ENCODE measurements at places on chromosomes 4 and X. TPM values are rescaled to one million over a fixed set of nuclear protein-coding genes. Genes with fewer than 3 reads are reported as not detected.

- no peak for DNase-seq
Observed at GRCh38 chrX:16466640-16467432, 183.1 kb upstream of the S100G start.

GRCh38 chr4:145154573-145154972 lies 25.8 kb downstream of the OTUD4 start:
- DNase-seq: no peak

GRCh38 chrX:28126886-28127285 lies 145.6 kb upstream of the DCAF8L1 start:
- DNase-seq: no peak

DNA sequence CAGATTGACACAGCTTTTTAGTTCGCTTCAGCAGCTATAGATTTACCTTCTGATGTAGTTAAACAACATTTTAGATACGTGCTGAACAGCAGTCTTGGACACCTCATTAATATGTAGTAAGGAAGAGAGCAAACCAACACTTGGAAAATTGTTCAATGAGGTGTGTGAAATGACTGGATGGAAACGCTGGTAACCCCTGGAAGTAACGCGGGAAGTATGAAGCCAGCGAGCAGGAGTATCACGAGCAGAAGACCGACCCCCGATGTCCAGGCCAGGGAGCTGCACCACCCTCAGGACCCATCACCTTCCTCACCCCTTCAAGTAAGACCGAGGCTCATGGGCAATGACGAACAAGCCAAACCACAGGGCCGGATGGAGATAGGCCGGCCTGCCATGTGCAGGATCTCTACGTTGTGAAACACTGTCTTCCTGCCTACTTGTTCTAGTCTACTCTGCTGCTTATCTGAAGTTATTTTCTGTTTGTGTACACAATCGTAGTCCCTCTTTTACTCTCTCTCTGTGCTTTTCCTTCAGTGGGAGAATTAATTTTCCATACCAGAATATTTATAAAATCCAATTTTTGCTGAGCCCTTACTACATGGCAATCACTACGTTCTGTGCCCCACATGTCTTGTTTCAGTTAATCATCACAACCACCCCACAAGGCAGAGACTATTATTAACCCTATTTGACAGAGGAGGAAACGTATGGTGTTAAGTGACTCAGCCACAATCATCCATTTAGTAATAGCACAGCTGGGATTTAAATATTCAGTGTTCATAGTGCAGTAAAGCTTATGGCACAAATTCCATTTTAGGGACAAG lies 221.7 kb downstream of the APBB2 start:
- peak; percentile 11 for DNase-seq

GRCh38 chr4:112531146-112531545 lies 15.2 kb upstream of the NEUROG2 start:
- DNase-seq: no peak

DNA sequence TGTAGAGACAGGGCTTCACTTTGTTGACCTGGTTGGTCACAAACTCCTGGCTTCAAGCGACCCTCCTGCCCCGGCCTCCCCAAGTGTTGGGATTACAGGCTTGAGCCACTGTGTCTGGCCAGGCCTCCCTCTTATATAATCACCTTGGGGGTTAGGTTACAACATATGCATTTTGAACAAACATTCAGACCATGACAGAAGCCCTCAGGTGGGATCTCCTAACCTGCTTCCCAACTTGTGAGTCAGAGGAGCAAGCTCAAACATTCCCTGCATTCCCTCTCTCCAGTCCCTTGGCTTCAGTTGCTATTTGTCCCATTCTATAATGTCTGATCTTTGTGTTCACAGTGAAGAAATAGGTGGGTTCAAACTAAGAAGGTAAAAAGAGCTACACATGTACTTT lies 76.5 kb upstream of the NRK start:
- DNase-seq: no peak

DNA sequence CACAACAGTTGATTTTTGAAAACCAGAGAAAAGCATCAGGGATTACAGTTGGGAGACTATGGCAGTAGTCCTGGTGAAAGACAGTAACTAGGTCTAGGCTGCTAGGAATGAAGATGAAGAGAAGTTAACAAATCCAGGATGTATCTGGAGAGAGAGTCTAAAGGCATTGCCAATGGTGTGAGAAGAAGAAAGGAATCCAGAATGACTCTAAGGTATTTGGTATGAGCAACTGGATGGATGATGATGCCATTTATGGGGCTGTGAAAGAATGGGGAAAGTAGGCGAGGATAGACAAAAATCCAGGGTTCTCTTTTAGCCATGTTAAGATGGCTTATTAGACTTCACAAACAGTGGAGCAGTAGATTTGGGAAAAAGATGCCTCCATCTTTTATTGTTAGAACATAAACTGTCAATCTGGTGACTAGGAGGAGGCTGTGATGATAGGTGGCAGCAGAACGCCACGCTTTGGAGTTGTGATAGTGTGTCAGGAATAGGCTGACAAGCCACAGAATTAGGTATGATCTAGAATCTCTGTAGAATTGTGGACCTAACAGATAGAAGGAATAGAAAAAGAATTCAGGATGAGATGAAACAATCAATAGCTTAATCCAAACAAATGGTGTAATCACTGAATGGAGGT lies 27.3 kb upstream of the JADE1 start:
- peak; percentile 66 for DNase-seq

- DNase-seq: no peak
Observed at GRCh38 chr4:173403051-173403450, 4.1 kb upstream of the SCRG1 start.

DNA sequence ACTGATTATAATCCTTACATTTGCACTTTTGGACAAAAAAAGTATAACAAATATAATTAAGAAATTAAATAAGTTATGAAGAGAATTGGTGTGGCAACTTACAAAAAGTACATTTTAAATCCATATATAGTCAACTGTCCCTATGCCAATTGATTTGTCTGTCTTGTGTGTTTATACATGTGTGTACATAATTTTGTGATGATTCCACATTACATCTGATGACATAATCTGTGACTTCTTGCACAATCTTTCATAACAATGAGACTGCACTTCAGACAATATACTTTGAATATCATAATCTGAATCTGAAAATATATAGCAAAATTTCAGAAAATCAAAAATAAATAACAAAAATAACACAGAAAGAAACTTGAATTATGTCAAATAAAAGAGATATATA lies 953.4 kb downstream of the FAT4 start:
- DNase-seq: no peak

GRCh38 chr4:15118292-15118691 lies 116.0 kb downstream of the CPEB2 start:
- no peak for DNase-seq

DNA sequence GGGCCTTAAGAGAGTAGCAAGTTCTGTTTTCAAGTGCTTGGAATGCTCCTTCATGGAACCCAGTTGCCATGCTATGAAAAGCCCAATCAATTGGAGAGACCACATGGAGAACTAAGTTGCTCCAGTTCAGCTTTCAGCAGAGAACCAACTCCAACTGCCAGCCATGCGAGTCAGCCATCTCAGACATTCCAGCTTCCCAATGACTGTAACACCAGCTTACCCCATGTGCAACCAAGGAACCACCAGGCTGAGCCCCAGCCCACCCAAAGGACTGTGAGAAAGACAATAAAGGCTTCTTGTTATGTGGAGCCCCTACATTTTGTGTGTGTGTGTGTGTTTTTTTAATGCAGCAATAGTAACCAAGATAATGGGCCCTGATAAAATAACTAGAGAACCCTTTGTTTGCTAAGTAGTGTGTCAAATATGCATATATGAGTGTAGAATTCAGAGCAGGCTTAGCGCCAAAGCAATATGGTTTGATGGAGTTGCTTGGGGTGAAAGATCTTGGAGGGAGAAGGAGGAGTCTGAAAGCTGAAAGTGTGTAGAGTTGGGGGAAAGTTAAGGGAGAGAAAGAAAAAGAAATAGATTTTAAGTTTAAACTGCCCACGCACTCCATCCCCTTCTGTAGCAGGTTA lies 35.0 kb upstream of the CCKAR start:
- no peak for DNase-seq

- no peak for DNase-seq
Observed at GRCh38 chrX:95040104-95040503, 1366.1 kb downstream of the FAM133A start.

DNA sequence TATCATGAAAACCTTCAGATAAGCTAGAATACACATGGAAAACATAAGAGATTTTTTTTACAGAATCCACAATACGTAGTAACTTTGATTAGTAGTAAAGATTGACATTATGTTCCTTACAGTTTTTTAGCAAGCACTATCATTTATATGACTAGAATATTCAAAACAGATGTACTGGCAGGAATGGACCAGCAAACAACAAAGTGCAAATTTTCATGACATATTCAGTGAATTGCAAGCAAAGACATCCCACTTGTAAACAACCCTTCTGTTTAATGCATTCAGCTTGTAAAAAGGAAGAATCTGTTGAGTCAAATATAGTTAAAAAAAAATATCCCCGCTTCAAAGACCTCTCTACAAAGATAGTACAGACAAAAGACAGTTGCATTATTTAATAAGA lies 403.7 kb upstream of the TRAM1L1 start:
- no peak for DNase-seq

GRCh38 chr4:122562449-122562848 lies 58.4 kb downstream of the IL21 start:
- no peak for DNase-seq

GRCh38 chr4:44422912-44423311 lies 25.7 kb downstream of the KCTD8 start:
- no peak for DNase-seq

DNA sequence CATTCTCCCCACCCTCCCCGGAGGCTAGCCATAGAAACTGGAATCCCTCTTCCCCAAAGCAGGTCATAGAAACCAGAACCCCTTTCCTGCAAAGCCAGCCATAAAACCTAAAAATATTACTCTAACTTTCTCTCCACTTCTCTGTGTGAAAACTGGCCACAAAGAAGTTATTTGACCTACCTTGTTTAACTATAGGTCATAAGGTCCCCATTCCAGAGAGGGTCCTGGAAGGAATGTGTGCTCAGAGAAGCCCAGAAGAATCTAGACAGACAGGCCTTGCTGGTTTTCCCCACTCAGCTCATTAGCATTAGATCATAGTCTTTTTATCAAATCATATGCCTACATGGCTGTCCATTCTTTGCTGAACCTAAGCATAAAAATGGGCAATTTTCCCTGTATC lies 52.8 kb upstream of the TEX13A start:
- no peak for DNase-seq

- DNase-seq: no peak
Observed at GRCh38 chr4:153936121-153936520, 147.2 kb upstream of the SFRP2 start.

DNA sequence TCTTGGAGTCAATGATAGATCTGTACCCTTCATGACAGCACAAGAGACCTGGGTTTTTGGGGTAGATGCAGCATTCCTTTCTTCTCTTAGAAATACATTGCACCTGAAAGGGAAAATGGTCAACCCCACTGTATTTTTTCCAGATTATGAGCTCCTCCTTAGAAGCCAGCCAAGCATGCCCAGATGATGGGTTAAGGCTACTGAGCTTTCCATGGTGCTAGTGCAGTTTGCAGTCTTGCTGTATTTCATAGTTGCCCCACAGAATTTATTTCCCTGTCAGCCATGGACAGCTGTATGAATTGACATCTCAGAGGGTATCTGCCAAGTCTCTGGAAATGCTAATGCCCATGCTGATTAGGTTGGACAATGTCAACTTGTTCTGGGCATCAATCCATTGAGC lies 73.7 kb upstream of the H2AZ1 start:
- no peak for DNase-seq

- no peak for DNase-seq
Observed at GRCh38 chr4:137956256-137956655, 285.9 kb downstream of the SLC7A11 start.

- no peak for DNase-seq
Observed at GRCh38 chrX:153408871-153409351, 2.4 kb upstream of the ZFP92 start.

DNA sequence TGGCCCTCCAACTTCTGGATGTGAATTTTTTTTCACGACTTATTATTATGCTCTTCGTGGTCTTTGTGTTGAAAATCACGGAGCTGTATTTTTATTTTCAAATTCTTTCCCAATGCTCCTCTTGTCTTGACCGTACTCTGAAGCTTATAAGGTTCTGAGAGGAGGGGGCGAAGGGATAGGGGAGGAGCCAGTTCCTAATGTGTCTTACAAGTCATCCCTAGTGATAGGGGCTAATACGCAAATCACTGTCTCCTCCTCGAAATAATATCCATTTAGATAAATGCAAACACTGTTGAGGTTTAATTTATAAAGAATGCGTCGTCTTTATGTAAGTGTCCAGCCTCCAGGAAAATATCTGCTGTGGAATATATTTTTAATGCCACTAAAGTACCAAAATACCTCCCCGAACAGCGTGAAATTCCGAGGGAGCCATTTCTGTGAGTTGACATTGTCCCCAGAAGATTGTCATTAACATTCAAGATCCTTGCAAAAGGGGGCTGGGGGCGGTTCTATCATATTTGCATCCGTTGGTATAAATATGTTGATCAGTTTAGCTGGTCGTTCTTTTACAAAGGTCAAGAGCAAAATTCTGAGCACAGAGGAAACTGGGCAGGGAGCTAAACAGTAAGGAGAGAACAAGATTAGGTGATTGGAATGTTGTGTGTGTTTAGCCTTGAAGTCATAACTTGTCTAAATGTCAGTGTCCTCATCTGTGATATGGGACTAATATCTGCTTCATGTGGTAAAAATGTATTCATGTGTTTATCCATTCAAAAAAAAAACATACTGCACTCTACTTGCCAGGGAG lies 3.7 kb upstream of the FAT1 start:
- no peak for DNase-seq

GRCh38 chr4:112357453-112357852 lies 60.3 kb downstream of the ALPK1 start:
- DNase-seq: no peak

GRCh38 chr4:174089711-174090110 lies 193.8 kb downstream of the FBXO8 start:
- DNase-seq: no peak

DNA sequence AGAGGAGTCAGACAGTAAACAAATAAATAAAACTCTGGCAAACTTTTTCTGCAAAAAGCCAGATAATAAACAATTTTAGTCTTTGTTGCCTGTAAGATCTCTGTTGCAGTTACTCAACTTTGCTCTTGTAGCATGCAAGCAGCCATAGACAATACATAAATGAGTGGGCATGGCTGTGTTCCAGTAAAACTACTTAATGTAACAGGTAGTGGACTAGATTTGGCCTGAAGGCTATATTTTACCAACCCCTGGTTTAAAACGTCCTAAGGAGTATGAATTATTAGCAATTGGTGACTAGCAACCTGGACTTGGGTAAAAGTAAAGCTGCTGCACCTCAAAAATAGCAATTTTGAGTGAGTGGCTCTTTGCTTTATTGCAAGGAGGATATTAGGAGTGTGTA lies 30.9 kb downstream of the SLAIN2 start:
- no peak for DNase-seq

Gene FGFR3
- total RNA-seq: 0.33 TPM

Gene RAB40AL
- total RNA-seq: not detected

Gene CNGA2
- total RNA-seq: not detected

Gene AFAP1
- total RNA-seq: 9.8 TPM

Gene ENPP6
- total RNA-seq: not detected

Gene AKAP4
- total RNA-seq: not detected

Gene ARHGAP6
- not detected for total RNA-seq

Gene RNF175
- 1.4 TPM for total RNA-seq
